Activated CD4-positive, alpha-beta T cell treated with anti-CD3 and anti-CD28 coated beads for 4 hours (primary cell): ENCODE measurements at places on chromosomes 12 and 14.

DNA sequence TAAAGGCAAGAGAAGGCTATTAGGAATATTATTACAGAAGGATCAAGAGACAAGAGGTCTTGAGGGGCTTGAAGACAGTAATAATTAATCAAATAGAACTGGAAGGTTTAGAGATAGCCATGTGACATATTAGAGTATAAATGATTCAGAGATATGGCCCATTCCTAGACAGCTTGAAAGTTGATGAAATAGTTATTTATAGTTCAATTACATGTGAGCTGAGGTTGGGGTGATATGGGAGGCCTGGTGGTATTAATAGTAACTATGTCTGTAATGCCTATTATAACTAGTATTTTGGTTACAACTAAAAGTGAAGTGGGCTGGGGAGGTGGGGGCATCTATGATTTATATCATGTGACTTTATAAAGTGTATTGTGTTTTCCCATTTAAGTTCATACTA, 14.1 kb upstream of the MIS18BP1 start:
- no peak for DNase-seq

- DNase-seq, result no peak
Measured at GRCh38 chr14:85463512-85463911, 66.4 kb upstream of the FLRT2 start.

GRCh38 chr12:16789204-16789790, 183.3 kb upstream of the LMO3 start:
- DNase-seq, result no peak

GRCh38 chr12:110585231-110585799, 2.2 kb upstream of the PPTC7 start:
- DNase-seq, result peak; percentile 52

GRCh38 chr14:99194136-99194535, 77.9 kb downstream of the BCL11B start:
- no peak for DNase-seq

- DNase-seq, result no peak
Measured at GRCh38 chr12:130441771-130442760, 104.4 kb downstream of the PIWIL1 start.

DNA sequence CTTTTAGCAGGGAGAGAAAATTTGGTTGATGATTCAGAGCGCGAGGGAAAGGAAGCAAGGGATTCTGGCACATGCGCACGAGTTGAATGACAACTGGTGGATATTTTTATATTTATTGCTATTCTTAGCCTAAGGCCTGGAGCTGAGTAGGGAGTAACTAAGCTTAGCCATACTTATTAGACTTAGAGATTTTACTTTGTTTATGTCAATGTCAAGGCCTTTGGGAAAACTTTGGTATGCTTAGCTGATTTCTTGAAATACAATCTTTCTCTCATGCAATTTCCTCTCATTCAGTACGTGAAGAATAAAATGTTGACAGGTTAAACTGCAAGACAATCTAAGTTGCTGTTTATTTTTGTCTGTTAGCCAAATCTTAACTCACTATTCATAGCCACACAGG, 101.1 kb downstream of the CRADD start:
- no peak for DNase-seq

GRCh38 chr12:65602610-65603295, 221.5 kb upstream of the HMGA2 start:
- peak; percentile 2 for DNase-seq

DNA sequence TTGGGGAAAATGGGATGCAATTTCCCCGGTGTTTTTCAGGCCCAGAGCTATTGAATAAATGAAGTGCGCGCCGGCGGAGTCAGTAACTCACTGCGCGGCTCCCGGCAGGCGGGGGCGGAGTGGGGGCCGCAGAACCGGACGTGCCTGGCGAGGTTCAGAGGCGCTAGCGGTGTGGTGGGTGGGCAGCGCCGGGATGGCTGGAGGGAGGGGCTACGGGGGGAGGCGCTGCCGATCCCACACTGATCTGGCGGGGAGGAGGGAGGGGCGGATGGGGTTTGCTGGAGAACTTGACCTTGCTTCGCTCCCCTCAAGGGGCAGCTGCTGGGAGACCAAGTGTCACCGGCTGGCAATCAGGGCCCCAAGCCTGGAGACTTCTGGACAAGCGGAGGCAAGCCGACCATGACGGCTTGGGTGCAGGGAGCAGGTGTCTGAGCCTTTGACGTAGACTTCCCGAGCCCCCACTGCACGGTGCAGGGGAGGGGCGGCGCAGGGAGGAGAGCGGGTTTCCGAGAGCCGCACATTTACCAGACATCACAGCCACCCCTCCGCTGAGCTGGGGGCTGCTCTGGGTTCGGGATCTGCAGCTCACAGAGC, 174.1 kb upstream of the RTL1 start:
- no peak for DNase-seq

GRCh38 chr14:94879537-94879936, 109.6 kb upstream of the GSC start:
- DNase-seq, result no peak
